NCI-H2029 (cell line): ENCODE measurements at places on chromosomes 6 and 20.

DNA sequence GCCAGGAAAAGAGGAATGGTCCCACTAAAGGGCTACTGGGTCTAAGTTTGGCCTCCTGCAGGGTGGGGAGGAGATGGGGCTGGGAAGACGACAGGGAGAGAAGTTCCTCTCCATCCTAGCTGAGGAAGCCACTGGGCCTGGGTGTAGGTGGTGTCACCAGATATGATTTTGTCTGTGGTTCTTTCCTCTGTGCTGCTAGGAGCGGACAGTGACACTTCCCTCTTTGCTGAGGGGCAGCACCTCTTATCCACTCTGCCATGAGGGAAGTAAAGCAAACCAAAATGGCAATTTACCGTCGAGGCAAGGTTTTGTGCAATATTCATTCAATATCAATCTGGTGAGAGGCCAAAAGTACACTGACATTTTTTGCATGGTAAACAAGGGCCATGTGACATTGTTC lies 33.0 kb upstream of the NR2E1 start:
- no peak for DNase-seq

- no peak for DNase-seq
Observed at GRCh38 chr20:57921676-57922075, 211.9 kb upstream of the PMEPA1 start.

GRCh38 chr6:43811733-43812099 lies 41.7 kb downstream of the VEGFA start:
- no peak for DNase-seq

GRCh38 chr6:75657327-75657726 lies 55.6 kb downstream of the SENP6 start:
- no peak for DNase-seq

DNA sequence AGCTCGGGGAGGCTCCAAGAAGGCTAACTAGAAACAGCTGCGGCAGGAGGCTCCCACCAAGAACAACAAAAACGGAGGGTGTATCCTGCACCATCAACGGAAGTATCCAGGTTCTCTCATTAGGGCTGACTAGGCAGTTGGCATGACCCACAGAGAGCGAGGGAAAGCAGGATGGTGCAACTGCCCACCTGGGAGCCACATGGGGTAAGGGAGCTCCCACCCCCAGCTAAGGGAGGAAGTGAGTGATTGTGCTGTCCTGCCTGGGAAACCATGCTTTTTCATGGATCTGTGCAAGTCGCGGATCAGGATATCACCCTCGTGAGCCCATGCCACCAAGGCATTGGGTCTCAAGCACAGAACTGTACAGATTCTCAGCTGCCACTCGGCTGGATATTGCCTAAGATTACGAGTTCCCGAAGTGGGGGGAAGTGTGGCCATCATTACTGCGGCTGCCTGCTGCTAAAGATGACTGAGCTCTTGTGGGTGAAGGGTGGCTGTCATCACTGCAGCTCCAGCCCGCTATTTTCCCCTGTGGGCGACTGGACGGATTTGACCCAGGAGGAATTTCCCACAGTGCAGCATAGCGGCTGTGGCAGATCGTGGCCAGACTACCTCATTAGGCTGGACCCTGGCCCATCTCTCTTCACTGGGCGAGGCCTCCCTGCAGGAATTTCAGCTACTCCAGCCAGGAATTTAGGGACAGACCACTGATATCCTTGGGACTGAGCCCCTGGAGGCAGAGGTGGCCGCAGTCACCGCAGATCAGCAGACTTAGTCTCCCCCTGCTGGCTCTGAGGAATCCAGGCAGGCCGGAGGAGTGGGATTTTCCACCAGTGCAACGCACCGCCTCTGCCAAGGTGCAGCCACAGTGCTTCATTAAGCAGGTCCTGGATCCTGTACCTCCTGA lies 515.7 kb downstream of the FRK start:
- no peak for DNase-seq

DNA sequence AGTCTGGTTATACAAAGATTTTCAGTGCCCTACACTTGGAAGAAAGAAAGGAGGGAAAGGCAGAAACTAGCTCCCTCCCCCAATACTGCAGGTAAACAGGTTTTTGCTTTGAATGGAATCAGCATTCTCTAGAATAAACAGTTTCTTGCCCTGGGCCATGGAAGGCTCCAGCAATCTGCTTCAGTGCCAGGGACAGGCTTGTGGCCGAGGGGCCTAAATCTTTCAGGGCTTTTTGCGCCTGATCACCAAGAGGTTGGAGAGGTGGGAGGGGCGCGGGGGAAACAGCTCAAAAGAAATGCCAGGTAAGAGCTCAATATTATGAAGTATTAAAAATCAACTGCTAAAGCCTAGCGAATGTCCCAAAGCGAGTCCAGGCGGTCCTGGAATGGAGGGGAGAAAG lies 23.8 kb downstream of the TFAP2B start:
- DNase-seq: no peak

DNA sequence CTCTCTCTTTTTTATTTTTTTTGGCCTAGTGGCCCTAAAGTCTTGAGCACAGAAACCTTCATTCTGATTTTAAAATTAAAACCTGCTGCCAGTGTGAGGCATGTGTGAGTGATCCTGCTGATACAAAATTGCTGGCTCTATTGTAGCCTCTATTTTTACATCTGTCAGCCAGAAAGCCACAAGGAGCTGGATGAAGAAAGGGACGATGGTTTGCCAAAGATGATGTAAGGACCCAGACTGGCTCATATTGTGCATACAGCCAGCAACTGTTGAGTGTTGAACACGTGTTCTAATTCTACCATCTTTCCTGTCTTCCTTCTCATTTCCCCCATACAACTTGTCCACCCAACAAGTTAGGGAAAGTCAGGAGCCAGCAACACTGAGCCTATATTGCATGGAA lies 40.8 kb upstream of the ATXN1 start:
- no peak for DNase-seq

DNA sequence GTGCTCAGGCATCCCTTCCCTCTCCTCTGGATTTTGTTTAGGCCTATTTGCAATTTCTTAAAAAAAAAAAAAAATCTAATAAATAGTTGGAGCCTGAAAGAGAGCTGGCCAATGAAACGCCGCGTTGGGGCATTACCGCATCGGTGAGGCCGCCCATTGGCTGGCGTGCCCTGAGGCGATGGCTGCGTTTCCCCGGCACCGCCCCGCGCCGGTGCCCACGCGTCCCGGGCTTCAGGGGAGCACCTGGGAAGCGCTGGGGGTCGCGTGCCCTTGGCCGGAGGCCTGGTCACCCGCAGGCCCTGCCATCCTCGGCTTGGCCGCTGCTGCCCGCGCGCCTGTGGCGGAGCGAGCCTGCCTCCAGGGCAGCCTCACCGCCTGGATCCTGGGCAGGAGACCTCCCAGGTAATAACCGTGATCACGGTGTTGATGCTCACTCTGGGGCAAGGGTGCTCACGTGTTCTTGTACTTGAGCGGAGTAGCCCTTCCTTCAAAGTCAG lies 155.4 kb downstream of the NRN1 start:
- DNase-seq: peak; percentile 52

GRCh38 chr6:75449630-75450206 lies 43.9 kb downstream of the FILIP1 start:
- DNase-seq: no peak

- no peak for DNase-seq
Observed at GRCh38 chr6:28607990-28608389, 82.3 kb downstream of the GPX5 start.

GRCh38 chr6:130293800-130294199 lies 71.0 kb upstream of the SAMD3 start:
- no peak for DNase-seq

DNA sequence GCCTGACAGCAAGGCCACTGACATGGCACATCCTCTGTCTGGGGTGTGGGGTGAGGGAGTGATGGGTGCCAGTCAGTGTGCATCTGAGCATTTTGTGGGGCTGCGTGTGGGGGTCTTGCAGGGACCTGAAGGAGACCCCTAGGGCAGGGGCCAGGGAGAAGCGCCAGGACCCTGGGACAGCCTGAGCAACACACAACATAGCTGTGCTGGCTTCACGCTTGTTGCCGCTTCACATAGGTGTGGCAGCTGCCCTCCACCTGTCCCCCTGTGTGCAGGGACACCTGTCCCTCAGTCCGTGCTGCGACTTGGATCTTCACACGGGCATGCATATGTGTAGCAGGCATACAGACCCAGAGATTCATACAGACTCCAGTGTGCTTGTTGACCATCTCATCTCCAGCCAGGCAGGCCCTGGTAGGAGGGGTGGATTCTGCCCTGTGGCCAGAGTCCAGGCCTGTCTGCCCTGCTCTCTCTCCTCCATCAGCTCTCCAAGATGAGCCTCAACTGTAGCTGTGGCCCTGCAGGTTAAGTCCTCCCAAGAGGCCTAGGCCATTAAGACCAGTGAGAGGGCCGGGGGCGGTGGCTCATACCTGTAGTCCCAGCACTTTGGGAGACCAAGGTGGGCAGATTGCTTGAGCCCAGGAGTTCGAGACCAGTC lies 3.2 kb upstream of the NPBWR2 start:
- no peak for DNase-seq

DNA sequence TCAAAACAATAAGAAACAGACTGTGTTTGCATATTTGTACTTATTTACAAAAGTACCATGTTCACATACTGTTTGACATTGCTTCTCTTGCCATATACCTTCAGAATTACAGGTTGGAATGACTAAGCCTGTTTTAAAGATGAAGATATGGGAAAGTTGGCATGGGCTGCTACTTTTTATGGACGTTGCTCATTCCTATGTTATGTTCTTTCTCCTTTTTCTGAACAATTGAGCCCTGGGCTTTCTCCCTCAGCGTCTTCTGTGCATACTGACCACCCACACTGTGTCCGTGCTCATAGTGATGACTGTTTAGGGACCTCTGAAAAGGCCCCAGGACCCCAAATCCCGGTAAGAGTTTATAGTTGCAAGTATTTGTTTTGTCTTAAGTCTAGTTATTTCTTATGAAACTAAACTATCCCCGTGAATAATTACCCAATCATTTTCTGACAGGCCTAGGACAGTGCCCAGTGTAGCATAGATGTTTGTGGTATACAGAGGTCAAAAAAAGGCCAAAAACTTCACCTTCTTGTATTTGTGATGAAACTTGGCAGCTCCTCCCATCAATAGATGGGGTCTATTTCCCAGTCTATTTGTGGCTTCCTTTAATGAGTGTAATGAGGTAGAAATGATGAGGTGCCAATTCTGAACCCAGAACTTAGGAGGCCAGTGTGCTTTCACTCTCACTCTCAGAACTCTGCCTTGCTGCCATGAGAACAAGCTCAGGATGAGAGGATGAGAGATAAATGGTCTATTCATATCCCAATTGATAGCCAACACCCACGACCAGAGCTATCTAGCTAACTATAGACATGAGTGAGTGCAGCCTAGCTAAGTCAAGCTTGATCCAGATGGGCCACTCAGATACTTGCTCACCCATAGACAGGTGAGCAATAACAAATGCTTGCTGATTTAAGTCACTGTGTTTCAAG lies 40.9 kb downstream of the GSTA4 start:
- DNase-seq: no peak

DNA sequence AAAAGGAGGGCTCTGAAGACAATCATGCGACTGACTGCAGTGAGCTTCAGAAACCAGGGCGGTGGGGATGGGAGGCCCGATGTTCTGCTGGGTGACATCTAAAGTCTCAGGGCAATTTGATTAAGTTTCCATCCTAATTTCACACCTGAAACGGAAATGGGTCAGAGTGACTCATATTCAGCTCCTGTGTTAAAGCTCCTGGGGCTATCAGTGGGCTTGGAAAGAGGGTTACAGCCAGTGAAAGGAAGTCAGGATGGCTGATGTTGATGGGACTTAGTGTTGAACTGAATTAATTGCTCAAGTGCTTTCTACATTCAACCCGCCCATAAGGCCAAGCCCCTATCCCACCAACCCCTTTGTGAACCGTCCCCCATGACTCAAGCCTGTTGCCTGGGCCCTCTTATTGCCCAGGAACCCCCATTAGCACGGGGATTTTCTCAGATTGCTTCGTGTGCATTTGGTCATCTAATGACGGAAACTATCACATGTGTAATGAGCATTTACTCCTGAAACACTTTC lies 47.1 kb upstream of the TBC1D7 start:
- no peak for DNase-seq

GRCh38 chr6:156848533-156848932 lies 71.4 kb downstream of the ARID1B start:
- DNase-seq: peak; percentile 18

- DNase-seq: no peak
Observed at GRCh38 chr6:129659590-129660345, 50.2 kb downstream of the ARHGAP18 start.

GRCh38 chr6:31125162-31125561 lies 4.9 kb upstream of the CDSN start:
- peak; percentile 32 for DNase-seq

- no peak for DNase-seq
Observed at GRCh38 chr6:167712731-167713475, 113.8 kb upstream of the AFDN start.

GRCh38 chr6:80094017-80094416 lies 12.5 kb upstream of the BCKDHB start:
- DNase-seq: peak; percentile 2

GRCh38 chr6:15553736-15554294 lies 109.0 kb downstream of the DTNBP1 start:
- no peak for DNase-seq

DNA sequence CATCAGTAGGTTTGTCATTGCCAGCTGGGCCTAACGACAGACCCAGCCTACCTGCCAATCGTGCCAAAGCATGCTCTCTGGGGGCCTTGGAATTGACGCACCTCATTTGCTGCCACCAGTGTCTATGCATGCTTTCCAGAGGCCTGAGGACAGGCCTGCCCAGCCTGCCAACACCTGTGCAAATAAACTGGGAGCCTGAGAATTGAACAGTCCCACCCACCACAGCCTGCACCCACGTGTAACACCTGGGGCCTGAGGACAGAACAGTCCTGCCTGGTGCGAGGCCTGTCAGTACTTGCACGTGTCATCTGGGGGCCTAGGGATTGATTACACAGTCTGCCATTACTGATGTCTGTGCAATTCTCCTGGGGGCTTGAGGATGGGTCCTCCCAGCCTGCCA lies 6.2 kb upstream of the RNF217 start:
- no peak for DNase-seq

GRCh38 chr6:41194386-41194785 lies 6.6 kb downstream of the TREML2 start:
- DNase-seq: no peak

GRCh38 chr6:156309017-156309416 lies 468.2 kb upstream of the ARID1B start:
- DNase-seq: no peak

GRCh38 chr6:87702589-87702945 lies 534 bp upstream of the AKIRIN2 start:
- peak; percentile 33 for DNase-seq

- DNase-seq: no peak
Observed at GRCh38 chr6:4055420-4056041, 23.4 kb downstream of the FAM217A start.
